ENCODE measurements at places on chromosomes 3 and 15. TPM values are rescaled to one million over a fixed set of nuclear protein-coding genes. Genes with fewer than 3 reads are reported as not detected.

Gene RPL15
- 1,782 TPM for total RNA-seq

Gene KBTBD12
- total RNA-seq, result not detected

Gene SPSB4
- 0.05 TPM for total RNA-seq

Gene FGF12
- total RNA-seq, result 1.2 TPM

Gene NDN
- total RNA-seq, result 40.3 TPM

Gene SKIC8
- total RNA-seq, result 64.1 TPM

Gene CSTA
- total RNA-seq, result not detected

Gene DOCK3
- total RNA-seq, result under 0.01 TPM

Gene NLGN1
- 2.6 TPM for total RNA-seq

Gene SLC28A1
- total RNA-seq, result not detected

Gene ARHGEF26
- total RNA-seq, result 0.33 TPM

Gene GABRR3
- not detected for total RNA-seq

Gene A4GNT
- total RNA-seq, result not detected

Gene WNT5A
- 2.0 TPM for total RNA-seq

Gene GNB4
- 70.5 TPM for total RNA-seq

Gene CLDN18
- total RNA-seq, result not detected

Gene NOX5
- under 0.01 TPM for total RNA-seq

Gene WNT7A
- under 0.01 TPM for total RNA-seq

Gene SIAH2
- total RNA-seq, result 26.9 TPM

Gene RHOV
- total RNA-seq, result not detected

Gene GHRL
- total RNA-seq, result 0.19 TPM

Gene ARRDC4
- 3.1 TPM for total RNA-seq

Gene GCSAM
- not detected for total RNA-seq

Gene NFKBIZ
- total RNA-seq, result 31.8 TPM

Gene ISL2
- 1.2 TPM for total RNA-seq
